ENCODE measurements at places on chromosomes 5 and 9. TPM values are rescaled to one million over a fixed set of nuclear protein-coding genes. Genes with fewer than 3 reads are reported as not detected.

The FUT7 gene
- polyA plus RNA-seq = 26.6 TPM

The SH2D3C gene
- polyA plus RNA-seq = 76.1 TPM

The TIMD4 gene
- not detected for polyA plus RNA-seq

The FCN1 gene
- polyA plus RNA-seq = 9.5 TPM

The IL9 gene
- polyA plus RNA-seq = not detected

The INSL4 gene
- polyA plus RNA-seq = not detected

The ROPN1L gene
- 0.48 TPM for polyA plus RNA-seq

The INPP5E gene
- polyA plus RNA-seq = 6.9 TPM

The CARD9 gene
- 0.26 TPM for polyA plus RNA-seq

The FOXD4L4 gene
- polyA plus RNA-seq = not detected

The CYFIP2 gene
- 366 TPM for polyA plus RNA-seq

The ADCY2 gene
- not detected for polyA plus RNA-seq

The C9orf153 gene
- polyA plus RNA-seq = 0.14 TPM

The ALDOB gene
- 0.31 TPM for polyA plus RNA-seq

The ZNF454 gene
- not detected for polyA plus RNA-seq

The KIF12 gene
- not detected for polyA plus RNA-seq

The SEMA6A gene
- 1.2 TPM for polyA plus RNA-seq

The SVEP1 gene
- not detected for polyA plus RNA-seq

The LTC4S gene
- 0.80 TPM for polyA plus RNA-seq

The MARCOL gene
- polyA plus RNA-seq = not detected

The DRD1 gene
- polyA plus RNA-seq = not detected

All from IgD-negative memory B cell (primary cell).